Progenitor cell of endocrine pancreas (in vitro differentiated cells): ENCODE measurements at places on chromosomes 2 and 18. TPM values are rescaled to one million over a fixed set of nuclear protein-coding genes. Genes with fewer than 3 reads are reported as not detected.

GRCh38 chr2:182182436-182182835 is 196.8 kb downstream of the PPP1R1C start:
- no peak for DNase-seq

Gene CYP1B1
- total RNA-seq: 1.1 and 1.6 TPM in 2 replicates

- DNase-seq: no peak
Measured at GRCh38 chr2:148730085-148730484, 85.5 kb downstream of the EPC2 start.

Gene SLC35G4
- not detected in 2 replicates for total RNA-seq

DNA sequence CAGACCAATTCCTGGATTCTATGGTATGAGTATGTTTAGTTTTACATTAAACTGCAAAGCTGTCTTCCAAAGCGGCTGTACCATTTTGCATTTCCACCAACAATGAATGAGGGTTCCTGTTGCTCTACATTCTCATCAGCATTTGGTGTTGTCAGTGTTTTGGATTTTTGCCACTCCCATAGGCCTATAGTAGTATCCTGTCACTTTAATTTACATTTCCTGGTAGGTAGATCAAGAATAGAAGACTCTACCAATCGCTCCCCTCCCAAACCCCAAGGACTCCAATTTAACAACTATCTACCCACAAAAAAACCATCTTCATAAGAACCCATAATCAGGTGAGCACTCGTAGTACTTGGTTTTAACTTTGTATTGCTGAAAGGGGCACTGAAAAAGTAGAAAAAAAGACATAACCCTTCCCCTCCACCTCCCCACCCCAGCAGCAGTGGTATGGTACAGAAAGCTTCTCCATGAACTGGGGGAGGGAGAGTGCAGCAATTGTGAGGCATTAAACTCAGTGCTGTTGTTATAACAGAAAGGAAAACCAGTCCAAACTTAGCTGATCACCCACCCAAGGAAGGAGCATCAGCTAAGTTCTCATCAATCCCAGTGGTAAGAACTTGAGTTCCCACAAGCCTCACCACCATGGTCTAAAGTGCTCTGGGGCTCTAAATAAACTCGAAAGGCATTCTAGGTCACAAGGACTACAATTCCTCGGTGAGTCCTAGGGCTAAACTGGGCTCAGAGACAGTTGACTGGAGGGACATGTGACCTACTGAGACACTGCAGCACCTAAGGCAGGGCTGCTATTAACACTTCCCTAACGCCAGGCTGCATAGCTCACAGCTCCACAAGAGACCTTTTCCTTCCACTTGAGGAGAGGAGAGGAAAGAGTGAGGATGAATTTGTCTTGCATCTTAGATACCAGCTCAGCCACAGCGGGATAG is 35.5 kb upstream of the CYTIP start:
- no peak for DNase-seq

Gene NEU2
- total RNA-seq: not detected in 2 replicates

Gene VAMP8
- total RNA-seq: 71.3 and 76.0 TPM in 2 replicates

- no peak for DNase-seq
Measured at GRCh38 chr18:22060361-22060760, 109.0 kb upstream of the GATA6 start.

GRCh38 chr2:100632759-100633158 is 70.0 kb downstream of the PDCL3 start:
- DNase-seq: no peak

Gene SERPINB13
- total RNA-seq: not detected in 2 replicates

Gene DYNC1I2
- 116 and 118 TPM in 2 replicates for total RNA-seq

Gene TGOLN2
- total RNA-seq: 64.2 and 65.5 TPM in 2 replicates
